ENCODE measurements at places on chromosomes 6 and 20.
A peak's percentile ranks its signal among the peaks of the same experiment; 100 is the strongest.

DNA sequence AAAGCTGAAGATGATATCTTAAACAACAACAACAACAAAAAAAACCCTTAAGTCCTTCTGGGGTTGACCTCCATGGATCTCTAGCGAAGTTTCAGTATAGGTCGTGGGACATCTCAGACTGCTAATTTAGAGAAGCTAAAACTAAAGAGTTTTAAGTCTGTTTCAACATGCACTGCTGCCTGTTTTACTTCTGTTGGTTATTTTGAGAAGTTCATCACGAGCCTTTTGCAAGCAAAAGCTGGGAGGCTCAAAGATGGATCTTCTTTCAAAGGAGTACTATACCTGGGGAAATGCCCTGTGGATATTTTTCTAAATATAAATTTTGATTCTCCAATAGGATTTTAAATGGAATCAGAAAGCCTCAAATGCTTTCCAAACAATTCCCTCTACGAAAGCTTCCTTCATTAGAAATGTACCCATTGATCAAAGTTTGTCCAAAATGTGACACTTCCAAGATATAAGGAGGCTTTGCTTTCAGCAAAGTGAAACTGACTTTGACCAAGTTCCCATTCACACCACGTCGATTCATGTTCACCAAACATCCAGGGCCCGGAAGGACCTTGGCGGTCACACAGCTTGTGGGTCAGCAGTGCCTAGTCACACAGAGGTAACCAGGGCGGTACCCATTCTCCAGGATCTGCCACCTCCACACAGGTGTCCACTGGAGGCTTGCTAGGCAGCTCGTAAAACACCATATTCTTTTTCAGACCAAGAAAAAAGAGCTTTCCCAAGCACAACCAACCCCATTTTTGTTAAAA is 94.7 kb upstream of the QKI start:
- no peak for DNase-seq

DNA sequence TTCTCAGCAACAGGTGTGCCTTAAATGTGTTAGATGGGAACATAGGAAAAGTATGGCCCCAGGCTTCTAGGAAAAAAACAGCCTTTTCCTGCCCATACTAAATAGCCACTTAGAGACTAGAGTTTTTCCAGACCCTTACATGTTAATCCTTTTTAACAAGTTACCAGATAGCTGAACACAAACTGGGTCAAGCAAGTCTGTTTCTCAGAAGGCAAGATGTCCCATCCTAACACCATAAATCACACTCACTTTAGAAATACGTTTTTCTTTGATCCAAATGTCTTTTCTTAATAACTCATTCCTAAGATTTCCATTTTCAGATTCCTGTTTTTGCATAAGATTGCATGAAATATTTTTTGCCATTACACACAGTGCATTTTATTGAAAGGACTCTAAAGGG is 241.3 kb downstream of the KCNQ5 start:
- no peak for DNase-seq

GRCh38 chr6:156396068-156396771 is 381.0 kb upstream of the ARID1B start:
- DNase-seq = no peak

DNA sequence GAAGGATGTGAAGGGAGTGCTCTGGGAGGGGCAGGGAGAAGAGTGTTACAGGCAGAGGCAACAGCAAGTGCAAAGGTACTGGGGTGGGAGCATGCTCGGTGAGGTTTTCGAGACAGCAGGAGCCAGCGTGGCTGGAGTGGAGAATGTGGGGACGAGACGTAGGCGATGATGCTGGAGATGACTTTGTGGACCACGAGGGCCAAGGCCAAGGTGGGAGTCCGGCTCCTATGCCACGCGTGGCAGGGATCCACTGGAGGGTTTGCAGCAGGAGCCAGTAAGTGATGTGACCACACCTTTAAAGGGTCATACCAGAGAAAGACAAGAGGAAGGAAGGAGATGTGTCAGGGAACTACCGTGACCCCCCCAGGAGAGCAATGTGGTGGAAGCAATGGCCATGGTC is 7.3 kb downstream of the PTGIS start:
- peak; percentile 1 for DNase-seq

DNA sequence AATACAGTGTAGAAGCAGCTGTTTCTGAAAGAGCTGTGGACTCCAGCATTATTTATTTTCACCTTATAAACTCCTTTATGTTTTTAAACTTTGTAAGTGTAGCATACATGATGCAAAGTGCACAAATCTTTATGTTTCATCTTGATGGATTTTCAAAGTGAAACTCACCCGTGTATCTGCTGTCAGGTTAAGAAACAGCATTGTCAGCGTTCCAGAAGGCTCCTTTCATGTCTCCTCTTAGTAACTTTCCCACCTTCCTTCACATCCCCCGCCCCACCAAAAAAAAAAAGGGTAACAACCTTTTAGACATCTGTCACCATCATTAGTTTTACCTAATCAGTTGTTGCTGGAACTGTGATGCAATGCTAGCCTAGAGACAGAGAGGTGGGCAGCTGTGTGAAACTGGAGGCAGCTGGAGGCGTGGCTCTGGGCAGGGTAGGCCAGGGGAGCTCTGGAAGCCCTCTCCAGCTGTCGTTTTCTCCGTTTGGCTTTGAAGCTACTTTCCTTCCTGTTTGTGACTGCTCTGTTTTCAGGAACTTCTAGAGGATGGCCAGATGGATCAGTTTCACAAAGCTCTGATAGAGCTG is 7.2 kb downstream of the ACTR5 start:
- DNase-seq = no peak

- no peak for DNase-seq
Observed at GRCh38 chr6:160039441-160039840, 70.6 kb downstream of the IGF2R start.

- DNase-seq = no peak
Observed at GRCh38 chr20:61850457-61850856, 215.2 kb downstream of the TAF4 start.

DNA sequence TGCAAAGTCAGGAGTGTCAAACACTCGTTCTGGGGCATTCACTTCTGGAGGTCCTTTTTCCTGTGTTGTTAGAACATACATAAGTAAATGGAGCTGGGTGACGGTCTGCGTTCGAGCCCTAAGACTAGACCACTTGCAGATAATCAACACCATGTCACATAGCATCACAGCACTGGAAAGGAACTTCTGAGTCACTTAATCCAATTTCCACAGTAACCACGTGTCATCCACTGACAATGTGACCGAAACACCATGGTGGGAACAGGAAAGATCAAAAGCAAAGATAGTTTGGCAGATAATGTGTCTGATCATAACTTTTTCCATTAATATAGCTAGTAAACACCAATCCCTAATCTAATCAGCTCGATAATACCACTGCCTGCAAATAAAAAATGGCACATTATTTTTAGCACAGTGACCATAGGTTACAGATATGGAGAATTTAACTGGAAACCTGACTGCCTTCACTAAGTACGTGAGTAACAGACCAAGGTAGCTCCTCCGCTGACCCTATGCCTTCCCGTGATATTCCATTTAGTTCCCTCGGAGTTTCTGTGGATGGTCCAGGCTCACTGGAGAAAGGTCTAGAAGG is 34.8 kb downstream of the WRNIP1 start:
- DNase-seq = no peak

- no peak for DNase-seq
Observed at GRCh38 chr20:37329481-37330165, 16.3 kb upstream of the SRC start.

DNA sequence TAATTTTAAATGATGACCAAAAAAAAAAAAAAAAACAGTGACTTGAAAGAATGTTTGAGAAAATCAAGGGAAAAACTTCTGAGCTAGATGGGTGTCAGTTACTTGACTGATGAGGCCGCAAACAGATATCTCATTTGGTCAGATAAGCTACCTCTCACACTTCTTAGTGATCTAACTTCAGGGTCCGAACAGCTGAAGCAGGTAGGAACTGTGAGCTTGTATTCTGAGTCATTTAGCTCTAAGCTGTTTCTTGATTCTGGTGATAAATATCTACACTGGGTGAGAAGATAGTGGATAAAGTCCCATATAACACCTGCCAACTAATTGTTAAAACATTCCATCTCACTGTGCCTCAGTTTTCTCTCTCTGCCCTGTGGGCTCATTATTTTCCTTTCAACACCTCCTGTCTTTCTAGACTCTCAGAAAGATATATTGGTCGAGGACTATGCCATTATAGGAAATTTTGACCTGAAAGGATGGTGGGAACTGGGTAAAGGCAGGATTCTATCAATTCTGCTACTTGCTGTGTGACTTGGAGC is 7.7 kb downstream of the KIF3B start:
- no peak for DNase-seq

- no peak for DNase-seq
Observed at GRCh38 chr6:31874084-31874670, 4.6 kb downstream of the SLC44A4 start.
